ENCODE measurements at places on chromosomes 2 and 18. TPM values are rescaled to one million over a fixed set of nuclear protein-coding genes. Genes with fewer than 3 reads are reported as not detected.

Gene AOX1
- total RNA-seq = 24.8 TPM

Gene LRATD1
- total RNA-seq = 129 TPM

Gene HOXD13
- 11.8 TPM for total RNA-seq

Gene MARCO
- total RNA-seq = 0.57 TPM

Gene RAB27B
- 60.2 TPM for total RNA-seq

Gene POTEI
- total RNA-seq = 3.9 TPM

Gene IL1R1
- 112 TPM for total RNA-seq

DNA sequence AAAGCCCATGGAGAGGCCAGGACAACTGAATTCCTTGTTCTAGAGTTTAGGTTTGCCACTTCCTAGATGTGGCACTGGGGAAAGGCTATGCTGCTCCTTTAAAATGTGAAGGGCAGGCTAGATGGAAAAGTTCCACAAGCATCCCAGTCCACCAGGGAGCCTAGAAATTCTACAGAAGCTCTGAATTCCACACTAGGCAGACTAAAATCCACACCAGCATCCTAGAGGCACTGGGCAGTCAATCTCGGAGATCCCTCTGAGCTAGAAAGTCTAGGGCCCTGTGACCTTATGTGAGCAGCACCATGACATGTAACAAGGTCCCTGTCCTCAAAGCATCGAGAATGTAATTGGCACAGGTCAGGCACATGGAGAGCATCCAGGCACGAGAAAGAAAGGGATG is 71.5 kb downstream of the LYPD1 start:
- DNase-seq = no peak
- no peak overlapping the region for H3K4me3 ChIP-seq
- H3K27ac ChIP-seq = no peak overlapping the region
- no peaks in the 10 kb centered on the region for H3K36me3 ChIP-seq

DNA sequence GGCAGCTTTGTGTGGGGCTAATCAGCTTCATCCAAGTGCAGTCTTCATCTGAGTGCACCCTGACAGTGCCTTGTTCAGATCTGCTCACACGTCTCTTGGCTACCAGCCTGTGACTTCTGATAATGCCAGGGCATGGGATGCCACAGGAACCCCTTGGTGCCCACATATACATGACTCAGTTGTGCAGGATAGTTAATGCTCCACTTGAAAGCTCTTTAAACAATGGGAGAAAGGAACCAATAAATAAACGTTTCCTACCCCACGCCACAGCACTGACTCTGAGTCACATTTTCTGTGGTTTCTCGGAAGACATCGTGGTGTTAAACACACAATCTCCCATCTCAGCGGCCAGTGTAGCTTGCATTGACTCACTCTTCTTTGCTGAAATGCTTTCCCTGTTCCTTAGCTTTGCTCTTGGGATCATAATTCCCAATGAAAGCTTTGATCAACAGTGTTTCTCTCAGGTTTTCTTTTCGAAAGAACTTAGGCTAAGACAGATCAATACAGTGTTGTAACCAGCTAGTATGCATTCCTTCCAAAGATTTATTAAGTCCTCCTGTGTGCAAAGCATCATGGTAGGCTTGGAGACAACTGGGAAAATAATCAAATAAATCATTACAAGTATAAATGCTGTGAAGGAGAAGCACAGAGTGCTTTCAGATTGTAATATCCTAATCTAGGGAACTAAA is 142.0 kb downstream of the COPS8 start:
- no peak for DNase-seq
- H3K27ac ChIP-seq = no peak overlapping the region
- no peaks in the 10 kb centered on the region for H3K27me3 ChIP-seq
- H3K4me1 ChIP-seq = no peaks in the 10 kb centered on the region
- no peaks in the 10 kb centered on the region for H3K36me3 ChIP-seq

- no peak for DNase-seq
- H3K4me3 ChIP-seq = peak overlapping the region; percentile 100
- H3K27me3 ChIP-seq = no peaks in the 10 kb centered on the region
- no peaks in the 10 kb centered on the region for H3K36me3 ChIP-seq
- H3K27ac ChIP-seq = peak overlapping the region; percentile 92
Observed at GRCh38 chr2:46914578-46915230, 902 bp downstream of the MCFD2 start.

DNA sequence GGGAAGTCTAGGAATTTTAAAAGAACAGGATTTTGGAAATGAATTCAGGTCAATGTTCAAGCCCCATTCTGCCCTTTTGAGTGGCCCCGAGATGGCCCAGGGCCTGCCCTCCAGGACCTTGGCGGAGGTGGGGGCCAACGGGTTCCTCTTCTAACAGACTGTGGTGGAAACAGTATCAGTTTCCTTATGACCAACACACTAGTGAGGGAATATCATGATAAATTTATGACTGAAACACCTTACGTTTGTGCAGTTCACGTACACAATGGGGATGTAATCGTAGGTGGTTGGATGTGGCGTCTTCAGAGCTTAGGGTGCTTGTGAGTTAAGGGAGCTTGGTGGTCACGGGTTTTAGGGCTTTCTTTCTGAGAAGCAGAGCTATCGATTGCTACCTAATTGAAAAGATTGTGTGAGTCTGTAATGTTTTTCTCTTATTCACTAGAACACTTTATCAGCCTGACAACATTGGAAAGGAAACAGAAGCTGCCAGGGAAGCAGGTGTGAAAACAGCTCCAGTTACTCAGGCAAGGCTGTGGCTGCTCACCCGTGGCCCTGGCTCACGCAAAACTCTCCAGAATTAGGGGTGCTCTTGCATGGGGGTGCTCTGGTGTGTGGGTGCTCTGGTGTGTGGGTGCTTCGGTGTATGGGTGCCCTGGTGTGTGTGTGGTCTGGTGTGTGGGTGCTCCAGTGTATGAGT is 165.3 kb downstream of the SNTG2 start:
- no peak overlapping the region for H3K4me3 ChIP-seq
- H3K4me1 ChIP-seq = no peaks in the 10 kb centered on the region
- no peak overlapping the region for H3K27ac ChIP-seq

DNA sequence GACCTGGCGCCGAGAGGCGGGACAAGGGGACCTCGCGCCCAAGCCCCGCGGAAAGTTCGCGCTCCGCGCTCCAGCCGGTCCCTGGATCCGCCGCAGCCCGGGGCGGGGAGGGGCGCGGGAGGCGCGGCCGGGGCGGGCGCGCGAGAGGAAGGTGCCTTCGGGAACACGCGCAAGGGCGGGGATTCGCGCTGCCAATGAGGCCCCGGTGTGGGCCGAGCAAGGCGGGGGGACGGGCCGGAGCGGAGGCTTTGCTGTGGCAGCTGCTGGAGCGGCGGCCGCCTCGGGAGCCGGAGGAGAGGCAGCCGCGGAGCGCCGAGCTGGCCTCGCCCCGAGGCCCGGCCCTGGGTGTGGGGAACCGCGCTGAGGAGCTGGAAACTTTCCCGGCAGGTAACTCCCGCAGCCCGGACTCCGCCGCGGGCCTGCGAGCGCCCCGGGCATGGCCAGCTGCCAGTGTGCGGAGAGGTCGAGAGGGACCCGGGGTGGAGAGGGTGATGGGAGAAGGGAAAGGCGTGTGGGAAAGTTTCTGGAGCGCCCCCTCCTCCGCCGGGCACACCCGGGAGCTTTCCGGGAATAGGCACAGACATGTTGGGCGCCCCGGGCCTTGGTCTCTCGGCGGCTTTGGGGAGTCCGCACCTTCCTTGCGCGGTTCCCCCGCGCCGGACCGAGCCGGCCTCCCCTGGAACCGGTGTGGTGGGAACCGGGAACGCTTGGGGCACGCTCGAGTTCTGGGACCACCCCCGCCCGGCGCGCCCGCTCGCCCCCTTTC is at the start of gene TANC1:
Gene TANC1 (plus strand): TSS at position 245 of the 766 bp plus-strand sequence. CDS start 97,271 bp downstream, outside the sequence.
- peak; percentile 95 for DNase-seq
- peak within 1 kb of the TSS; percentile 92 for H3K27ac ChIP-seq
- H3K4me3 ChIP-seq = peak within 1 kb of the TSS; percentile 74
- H3K27me3 ChIP-seq = no peaks in the 10 kb centered on the region

DNA sequence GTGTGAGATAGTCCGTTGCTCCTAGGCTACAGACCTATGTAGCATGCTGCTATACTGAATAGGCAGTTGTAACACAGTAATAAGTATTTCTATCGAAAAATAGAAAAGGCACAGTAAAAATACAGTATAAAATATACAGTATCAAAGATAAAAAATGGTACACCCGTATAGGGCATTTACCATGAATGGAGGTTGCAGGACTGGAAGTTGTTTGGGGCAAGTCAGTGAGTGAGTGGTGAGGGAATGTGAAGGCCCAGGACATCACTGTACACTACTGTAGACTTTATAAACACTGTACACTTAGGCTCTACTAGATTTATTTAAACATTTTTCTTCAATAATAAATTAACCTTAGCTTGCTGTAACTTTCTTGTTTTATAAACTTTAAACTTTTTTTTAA is 3.5 kb downstream of the MAP3K20 start:
- no peak overlapping the region for H3K4me3 ChIP-seq
- DNase-seq = no peak
- H3K27ac ChIP-seq = no peak overlapping the region
- H3K4me1 ChIP-seq = no peaks in the 10 kb centered on the region
- H3K27me3 ChIP-seq = no peaks in the 10 kb centered on the region
- no peaks in the 10 kb centered on the region for H3K36me3 ChIP-seq

DNA sequence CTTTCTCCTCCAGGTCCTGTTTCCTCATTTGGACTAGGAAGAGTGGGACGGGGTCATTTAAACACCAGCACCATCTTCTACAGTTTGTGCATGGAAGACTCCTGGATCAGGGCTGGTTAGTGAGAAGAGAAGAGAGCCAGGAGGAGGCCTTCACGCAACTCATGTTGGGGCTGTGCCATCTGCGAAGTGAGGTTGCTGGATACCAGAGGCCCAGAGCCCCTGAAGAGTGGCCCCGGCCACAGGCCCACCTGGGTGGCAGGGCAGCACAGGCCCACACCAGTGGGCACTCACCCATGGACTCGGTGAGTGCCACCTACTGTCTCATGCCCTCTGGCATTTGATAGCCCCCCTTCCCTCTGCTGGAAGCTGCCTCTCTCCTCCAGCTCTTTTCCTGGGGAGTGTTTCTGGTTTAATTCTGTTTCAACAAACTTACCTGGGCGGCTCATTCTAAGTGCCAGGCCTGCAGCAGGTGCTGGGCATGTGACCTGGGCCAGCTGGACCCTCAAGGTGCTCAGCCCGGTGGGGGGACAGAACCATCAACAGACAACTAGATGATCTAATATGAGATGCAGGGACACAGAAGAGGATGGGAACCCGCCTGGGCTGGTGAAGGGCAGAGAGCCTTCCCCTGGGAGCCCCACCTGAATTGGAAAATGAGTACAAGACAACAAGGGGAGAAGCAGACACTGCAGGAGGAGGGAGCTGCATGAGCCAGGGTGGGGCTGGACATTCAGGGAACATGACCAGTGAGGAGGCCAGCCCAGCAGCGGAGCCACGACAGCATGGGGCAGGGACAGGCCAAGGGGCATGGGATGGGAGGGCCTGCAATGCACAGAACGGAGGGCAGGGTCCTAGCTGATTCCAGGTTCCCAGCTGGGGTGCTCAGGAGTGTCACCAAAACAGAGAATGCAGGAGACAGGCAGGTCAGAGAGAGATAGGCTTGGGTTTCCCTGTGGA is 70.6 kb downstream of the MARCO start:
- H3K27ac ChIP-seq = no peak overlapping the region
- H3K4me1 ChIP-seq = no peaks in the 10 kb centered on the region
- no peaks in the 10 kb centered on the region for H3K36me3 ChIP-seq
- DNase-seq = no peak
- peaks cover 3% of the 10 kb centered on the region for H3K27me3 ChIP-seq

DNA sequence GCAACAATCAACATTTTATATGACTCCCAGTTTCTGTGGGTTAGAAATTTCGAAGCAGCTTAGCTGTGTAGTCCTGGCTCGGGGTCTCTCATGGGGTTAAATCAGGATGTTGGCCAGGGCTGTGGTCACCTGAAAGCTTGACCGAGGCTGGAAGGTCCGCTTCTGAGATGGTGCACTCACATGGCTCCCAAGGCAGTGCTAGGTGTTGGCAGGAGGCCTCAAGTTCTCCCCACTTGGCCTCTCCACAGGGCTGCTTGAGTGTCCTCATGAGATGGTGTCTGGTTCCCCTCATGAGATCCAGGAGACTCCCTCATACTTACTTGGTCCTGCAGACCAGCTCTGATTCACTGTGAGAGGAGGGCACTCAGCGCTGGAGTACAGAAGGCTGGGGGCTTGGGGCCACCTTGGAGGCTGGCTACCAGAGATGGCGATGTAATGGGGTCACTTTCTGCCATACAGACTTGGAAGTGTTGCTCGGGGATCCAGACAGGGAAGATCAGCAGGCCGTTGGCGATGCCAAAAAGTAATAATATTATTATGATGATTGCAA is 98.8 kb downstream of the INHBB start:
- H3K4me1 ChIP-seq = peaks cover 9% of the 10 kb centered on the region
- no peak for DNase-seq
- no peak overlapping the region for H3K27ac ChIP-seq

DNA sequence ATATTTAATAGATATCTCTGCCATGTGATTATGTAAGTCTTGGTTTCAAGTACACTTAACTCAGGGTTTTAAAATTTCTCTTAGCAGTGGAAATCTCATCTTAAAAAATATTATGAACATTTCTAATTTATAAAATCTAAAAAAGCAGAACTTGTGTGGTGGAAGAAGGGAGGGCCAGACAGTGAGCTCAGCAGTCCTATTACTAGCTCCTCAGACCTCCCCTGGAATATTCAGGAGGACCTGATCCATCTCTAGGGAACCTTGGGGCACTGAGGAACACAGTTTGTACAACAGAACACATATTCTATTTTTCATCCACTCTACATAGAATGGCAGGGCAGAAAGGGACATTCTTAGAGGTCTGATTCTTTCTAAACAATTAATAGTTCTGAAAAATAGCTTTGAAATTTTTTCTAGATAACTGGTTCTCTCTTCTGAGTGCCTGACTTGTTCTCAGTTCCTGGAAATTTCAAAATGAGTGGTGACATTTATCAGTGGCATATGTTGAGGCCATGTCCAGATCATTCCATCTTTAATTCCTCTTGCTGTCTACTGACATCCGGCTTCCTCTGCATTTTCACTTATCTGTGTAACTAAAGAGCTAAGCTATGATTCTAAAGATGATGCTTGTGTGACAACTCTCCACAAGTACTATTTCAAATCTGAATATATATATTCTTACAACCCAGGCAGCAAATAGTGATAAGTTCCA is 8.2 kb upstream of the MAP4K4 start:
- no peak overlapping the region for H3K4me3 ChIP-seq
- H3K27me3 ChIP-seq = no peaks in the 10 kb centered on the region
- H3K36me3 ChIP-seq = no peaks in the 10 kb centered on the region
- H3K4me1 ChIP-seq = no peaks in the 10 kb centered on the region
- no peak overlapping the region for H3K27ac ChIP-seq

DNA sequence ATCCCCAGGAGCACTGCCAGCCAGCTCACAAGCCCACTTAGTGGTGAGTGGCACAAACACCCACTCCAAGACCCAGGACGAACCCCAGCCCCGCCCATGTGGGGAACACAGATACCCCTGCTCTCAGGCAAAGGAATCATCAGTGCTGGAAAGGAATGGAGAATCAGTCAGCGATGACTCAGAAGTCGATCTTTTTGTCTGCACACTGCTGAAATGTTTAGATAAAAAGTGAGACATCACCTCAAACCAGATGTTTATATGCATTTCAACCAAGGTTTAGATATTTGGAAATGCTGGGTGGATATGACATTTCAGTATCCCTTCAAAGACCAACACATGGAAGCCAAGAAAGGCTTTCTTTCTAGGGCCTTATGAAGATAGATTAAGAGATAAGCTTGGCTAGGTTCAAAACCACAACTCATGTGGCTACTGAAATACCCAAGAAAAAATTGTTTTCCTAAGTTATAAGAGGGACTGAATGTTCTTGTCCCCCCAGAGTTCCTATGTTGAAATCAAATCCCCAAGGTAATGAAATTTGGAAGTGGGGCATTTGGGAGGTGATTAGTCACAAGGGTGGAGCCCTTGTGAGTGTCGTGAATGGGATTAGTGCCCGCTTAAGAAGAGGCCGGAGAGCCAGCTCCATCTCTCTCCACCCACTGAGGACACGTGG is 43.7 kb downstream of the POU3F3 start:
- peaks cover 4% of the 10 kb centered on the region for H3K27me3 ChIP-seq
- H3K4me1 ChIP-seq = no peaks in the 10 kb centered on the region
- no peak overlapping the region for H3K27ac ChIP-seq
- H3K36me3 ChIP-seq = no peaks in the 10 kb centered on the region
- H3K4me3 ChIP-seq = no peak overlapping the region
